ENCODE measurements at places on chromosomes 12 and 14. TPM values are rescaled to one million over a fixed set of nuclear protein-coding genes. Genes with fewer than 3 reads are reported as not detected.

- peaks cover 58% of the 10 kb centered on the region for H3K4me1 ChIP-seq
- no peaks in the 10 kb centered on the region for H3K27me3 ChIP-seq
- H3K4me3 ChIP-seq: peak overlapping the region; percentile 48
- no peaks in the 10 kb centered on the region for H3K36me3 ChIP-seq
These were observed 8.4 kb upstream of the INF2 start for GRCh38 chr14:104680806-104681688.

- peaks cover 6% of the 10 kb centered on the region for H3K36me3 ChIP-seq
- H3K4me1 ChIP-seq: peaks cover 24% of the 10 kb centered on the region
- no peak overlapping the region for H3K4me3 ChIP-seq
- no peaks in the 10 kb centered on the region for H3K27me3 ChIP-seq
- no peak for DNase-seq
- H3K27ac ChIP-seq: no peak overlapping the region
These were observed 29.1 kb downstream of the PAWR start for GRCh38 chr12:79661629-79662028.

- no peak for DNase-seq
- H3K27ac ChIP-seq: no peak overlapping the region
These were observed 324.0 kb upstream of the PDE3A start for GRCh38 chr12:20044351-20044750.

- no peak overlapping the region for H3K4me3 ChIP-seq
These were observed 311.6 kb upstream of the DIO3 start for GRCh38 chr14:101249676-101250036.

DNA sequence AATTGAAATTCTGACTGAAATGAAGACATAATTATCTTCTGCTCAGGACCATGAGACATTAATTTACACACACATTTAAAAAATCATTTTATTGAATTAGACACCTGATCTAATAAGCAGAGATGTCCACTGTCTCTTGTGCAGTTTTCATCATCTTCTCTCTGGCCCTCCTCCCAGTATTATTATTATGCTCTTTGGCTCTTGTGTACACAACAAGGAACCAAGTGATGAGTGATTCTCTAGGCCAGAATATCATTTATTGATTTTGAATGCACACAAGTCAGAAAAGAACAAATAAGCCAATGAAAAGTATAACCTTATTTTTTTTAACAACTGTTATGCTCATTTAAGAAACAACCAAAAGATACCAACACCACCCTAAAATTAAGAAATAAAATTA, 244.7 kb upstream of the KRR1 start:
- no peak overlapping the region for H3K4me3 ChIP-seq
- peaks cover 13% of the 10 kb centered on the region for H3K4me1 ChIP-seq

GRCh38 chr12:4771960-4772566, 51.9 kb downstream of the GALNT8 start:
- H3K4me1 ChIP-seq: no peaks in the 10 kb centered on the region
- H3K27me3 ChIP-seq: no peaks in the 10 kb centered on the region
- H3K27ac ChIP-seq: no peak overlapping the region

DNA sequence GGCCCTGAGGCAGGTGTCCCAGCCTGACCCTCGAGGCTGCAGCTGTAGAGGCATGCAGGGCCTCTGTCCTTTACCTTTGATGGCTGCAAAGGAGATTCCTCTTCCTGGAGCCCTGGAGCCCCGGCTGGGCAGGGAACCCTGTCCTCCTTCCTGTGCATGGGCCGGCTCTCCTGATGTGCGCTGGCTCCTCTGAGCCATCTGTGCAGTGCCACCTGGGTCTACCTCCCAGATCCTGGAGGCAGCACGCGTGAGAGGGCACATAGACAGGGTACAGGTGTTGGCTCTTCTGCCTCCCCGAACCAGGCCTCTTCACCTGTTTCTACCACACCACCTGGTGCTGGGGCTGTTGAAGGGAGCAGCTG, 115.1 kb downstream of the BEGAIN start:
- no peak overlapping the region for H3K4me3 ChIP-seq
- H3K36me3 ChIP-seq: no peaks in the 10 kb centered on the region
- no peaks in the 10 kb centered on the region for H3K4me1 ChIP-seq
- no peak for DNase-seq
- H3K27me3 ChIP-seq: no peaks in the 10 kb centered on the region

- H3K36me3 ChIP-seq: no peaks in the 10 kb centered on the region
- peaks cover 26% of the 10 kb centered on the region for H3K4me1 ChIP-seq
- no peak overlapping the region for H3K4me3 ChIP-seq
- H3K27ac ChIP-seq: no peak overlapping the region
- H3K27me3 ChIP-seq: no peaks in the 10 kb centered on the region
These were observed 288.7 kb upstream of the FLRT2 start for GRCh38 chr14:85241022-85241855.

DNA sequence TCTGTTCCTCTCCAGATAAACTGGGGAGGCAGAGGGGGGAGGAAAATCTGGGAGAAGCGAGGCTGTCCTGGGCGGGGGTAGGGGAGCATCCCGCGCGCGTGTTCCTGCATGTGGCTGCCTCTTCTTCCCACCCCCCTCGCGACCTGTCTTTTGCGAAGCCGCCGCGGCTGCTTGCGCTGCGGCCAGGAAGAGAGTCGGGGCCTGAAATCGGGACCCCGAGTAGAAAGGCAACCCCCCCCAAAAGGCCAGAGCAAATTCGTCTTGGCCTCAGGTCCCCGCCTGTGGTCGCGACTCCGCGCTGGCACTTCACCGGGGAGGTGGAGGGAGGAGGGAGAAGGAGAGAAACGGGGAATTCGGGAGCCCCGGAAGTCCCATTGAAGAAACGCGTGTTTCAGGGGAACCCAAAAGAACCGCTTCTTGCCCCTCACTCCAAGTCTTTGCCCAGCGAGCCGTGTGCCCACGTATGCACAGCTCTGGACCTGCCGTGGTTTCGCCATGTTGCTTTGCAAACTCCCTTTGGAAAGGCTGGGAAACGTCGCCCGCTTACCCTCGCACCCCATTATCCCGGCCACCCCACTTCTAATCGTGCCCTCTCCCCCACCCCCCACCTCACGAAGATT, 944 bp downstream of the CCND2 start:
- peak overlapping the region; percentile 94 for H3K27ac ChIP-seq
- H3K4me1 ChIP-seq: peaks cover 34% of the 10 kb centered on the region
- H3K36me3 ChIP-seq: peaks cover 33% of the 10 kb centered on the region
- peak overlapping the region; percentile 99 for H3K4me3 ChIP-seq

GRCh38 chr14:66717561-66718140, 209.7 kb downstream of the GPHN start:
- no peaks in the 10 kb centered on the region for H3K36me3 ChIP-seq
- H3K4me3 ChIP-seq: no peak overlapping the region
- peaks cover 7% of the 10 kb centered on the region for H3K4me1 ChIP-seq
- no peak for DNase-seq

GRCh38 chr12:108735855-108736254, 4.5 kb upstream of the CORO1C start:
- H3K27ac ChIP-seq: no peak overlapping the region
- no peak overlapping the region for H3K4me3 ChIP-seq

DNA sequence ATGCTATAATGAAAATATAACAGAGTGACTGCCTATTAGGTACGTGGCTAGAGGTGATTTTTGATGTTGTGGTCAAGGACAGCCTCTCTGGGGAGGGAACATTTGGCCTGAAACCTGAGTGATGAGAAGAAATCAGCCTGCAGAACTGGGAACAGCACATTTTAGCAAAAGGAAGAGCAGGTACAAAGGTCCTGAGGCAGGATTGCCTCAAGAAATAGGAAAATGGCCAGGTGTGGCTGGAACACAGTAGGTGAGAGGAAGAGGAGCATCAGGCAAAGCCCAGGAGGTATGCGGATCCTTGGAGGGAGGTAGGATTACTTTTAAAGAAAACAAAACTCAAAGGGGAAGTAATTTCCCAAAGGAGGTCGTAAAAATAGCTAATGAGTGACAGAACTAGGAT, 582.9 kb downstream of the MED13L start:
- H3K4me3 ChIP-seq: no peak overlapping the region
- no peak overlapping the region for H3K27ac ChIP-seq
- no peaks in the 10 kb centered on the region for H3K27me3 ChIP-seq
- no peaks in the 10 kb centered on the region for H3K4me1 ChIP-seq

- no peak overlapping the region for H3K4me3 ChIP-seq
- H3K27me3 ChIP-seq: no peaks in the 10 kb centered on the region
- peaks cover 6% of the 10 kb centered on the region for H3K36me3 ChIP-seq
- peaks cover 5% of the 10 kb centered on the region for H3K4me1 ChIP-seq
These were observed 298.1 kb upstream of the CLEC14A start for GRCh38 chr14:38554026-38554425.

DNA sequence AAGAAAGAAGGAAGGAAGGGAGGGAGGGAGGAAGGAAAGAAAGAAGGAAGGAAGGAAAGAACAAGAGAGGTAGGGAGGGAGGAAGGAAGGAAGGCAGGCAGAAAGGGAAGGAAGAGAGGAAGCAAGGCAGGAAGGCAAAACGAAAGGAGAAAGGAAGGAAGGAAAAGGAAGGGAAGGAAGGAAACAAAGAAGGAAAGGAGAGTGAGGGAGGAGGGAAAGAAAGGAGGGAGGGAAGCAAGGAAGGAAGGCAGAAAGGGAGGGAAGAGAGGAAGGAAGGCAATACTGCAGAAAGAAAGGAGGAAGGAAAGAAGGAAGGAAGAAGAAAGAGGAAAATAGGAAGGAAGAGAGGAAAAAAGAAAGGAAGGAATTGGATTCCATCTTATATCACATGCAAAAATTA, 1303.1 kb upstream of the TMEM132C start:
- no peaks in the 10 kb centered on the region for H3K4me1 ChIP-seq
- no peak overlapping the region for H3K27ac ChIP-seq
- H3K27me3 ChIP-seq: no peaks in the 10 kb centered on the region
- H3K4me3 ChIP-seq: no peak overlapping the region

DNA sequence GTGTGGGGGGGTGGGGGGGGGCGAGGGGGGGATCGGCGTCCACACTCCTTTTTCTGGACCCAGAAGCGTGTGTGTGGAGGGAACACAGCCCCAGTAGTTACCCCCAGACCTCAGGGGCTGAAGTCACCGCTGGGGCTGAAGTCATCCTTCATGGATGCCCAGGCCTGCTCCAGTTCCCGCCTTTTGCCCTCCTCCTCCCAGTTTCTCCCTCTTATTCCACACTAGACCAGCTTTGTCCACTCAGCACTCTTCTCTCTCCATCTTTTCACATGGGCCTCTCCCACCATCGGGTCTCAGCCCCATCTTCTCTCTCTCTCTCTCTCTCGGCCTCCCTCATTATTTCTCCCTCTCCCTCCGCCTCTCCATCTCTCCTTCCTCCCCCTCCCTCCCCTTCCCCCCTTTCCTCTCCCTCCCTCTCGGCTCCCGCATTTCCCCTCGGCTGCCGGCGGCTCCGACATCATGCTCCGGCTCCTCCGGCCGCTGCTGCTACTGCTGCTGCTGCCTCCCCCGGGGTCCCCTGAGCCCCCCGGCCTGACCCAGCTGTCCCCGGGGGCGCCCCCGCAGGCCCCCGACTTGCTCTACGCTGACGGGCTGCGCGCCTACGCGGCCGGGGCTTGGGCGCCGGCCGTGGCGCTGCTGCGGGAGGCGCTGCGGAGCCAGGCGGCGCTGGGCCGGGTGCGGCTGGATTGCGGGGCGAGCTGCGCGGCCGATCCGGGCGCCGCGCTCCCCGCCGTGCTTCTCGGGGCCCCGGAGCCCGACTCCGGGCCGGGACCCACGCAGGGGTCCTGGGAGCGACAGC, at the start of gene P3H3:
TSS of gene P3H3 (plus strand) at position 426 of the 799 bp plus-strand sequence. CDS start at position 460, 34 bp downstream.
- peak within 1 kb of the TSS; percentile 98 for H3K4me3 ChIP-seq
- H3K4me1 ChIP-seq: peaks cover 29% of the 10 kb centered on the region
- peaks cover 3% of the 10 kb centered on the region for H3K36me3 ChIP-seq
- peak; percentile 86 for DNase-seq

DNA sequence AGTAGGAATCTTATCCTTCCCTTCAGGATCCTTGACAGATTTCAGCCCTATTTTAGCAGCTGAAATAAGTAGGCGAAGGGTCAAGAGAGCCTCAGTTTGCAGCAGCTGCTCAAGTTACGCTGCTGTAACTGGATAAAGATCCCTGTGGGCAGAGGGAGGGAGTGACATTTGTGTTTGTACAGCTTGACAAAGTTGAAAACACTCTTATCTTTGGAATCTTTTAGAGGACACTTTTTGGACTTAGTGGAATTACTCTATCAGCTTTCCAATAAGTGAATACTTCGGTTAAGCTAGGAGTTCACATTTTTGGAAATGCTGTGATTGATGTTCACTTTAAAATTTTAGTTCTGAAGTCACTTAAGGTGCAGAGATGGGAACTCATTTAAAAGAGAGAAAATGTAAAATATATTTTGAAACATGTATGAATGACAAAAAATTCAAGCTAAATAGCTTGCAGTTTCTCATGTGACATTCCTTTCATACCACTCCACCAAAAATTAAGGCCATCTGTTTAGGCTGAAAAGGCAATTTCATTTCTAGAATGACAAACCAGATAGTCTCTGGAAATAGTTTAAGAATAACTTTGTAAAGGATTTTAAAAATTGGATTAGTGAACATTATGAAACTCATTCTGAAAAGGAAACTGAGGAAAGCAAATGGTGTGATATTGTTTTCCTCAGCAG, 55.2 kb downstream of the SLC38A4 start:
- peaks cover 12% of the 10 kb centered on the region for H3K4me1 ChIP-seq
- no peaks in the 10 kb centered on the region for H3K27me3 ChIP-seq
- peak; percentile 25 for DNase-seq
- H3K4me3 ChIP-seq: no peak overlapping the region

- no peak overlapping the region for H3K4me3 ChIP-seq
- no peaks in the 10 kb centered on the region for H3K27me3 ChIP-seq
- peaks cover 11% of the 10 kb centered on the region for H3K4me1 ChIP-seq
These were observed 329.0 kb downstream of the ZFP36L1 start for GRCh38 chr14:68463705-68464374.

DNA sequence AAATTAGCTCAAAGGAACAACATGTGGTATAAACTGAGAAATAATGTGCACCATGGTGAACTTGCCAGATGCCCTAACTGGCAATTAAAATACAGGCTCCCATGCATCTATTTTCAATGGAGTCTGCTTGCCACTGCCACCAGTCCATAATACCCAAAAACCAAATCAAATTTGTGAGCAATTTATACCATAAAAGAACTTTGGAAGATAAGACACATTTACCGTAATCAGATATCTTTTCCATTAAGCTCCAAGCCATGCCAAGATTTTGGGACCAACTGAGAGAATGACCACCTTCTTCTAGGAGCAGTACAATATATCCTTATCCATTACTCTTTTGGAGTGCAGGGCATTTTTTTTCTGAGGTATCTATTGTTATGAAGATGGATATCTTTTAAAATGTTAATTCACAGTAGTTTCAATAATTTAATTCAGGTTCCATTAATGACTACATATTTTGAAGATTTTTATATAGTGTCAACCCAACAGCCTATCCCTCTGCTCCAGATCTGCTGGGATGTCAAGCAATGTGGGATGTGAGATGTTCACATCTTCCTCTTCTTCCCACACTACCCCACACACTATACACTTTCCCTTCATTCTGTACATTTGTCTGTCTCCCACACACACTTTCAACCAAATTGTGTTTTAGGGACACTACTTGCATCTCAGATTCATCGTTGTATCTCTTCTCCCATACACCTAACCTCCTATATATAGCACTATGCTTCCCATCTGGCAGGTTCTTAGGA, 53.3 kb downstream of the KIF21A start:
- H3K4me1 ChIP-seq: peaks cover 54% of the 10 kb centered on the region
- H3K4me3 ChIP-seq: no peak overlapping the region
- no peak for DNase-seq
- H3K36me3 ChIP-seq: no peaks in the 10 kb centered on the region

AQP6 gene
- total RNA-seq: not detected

C12orf50 gene
- 0.03 TPM for total RNA-seq

FAM186B gene
- total RNA-seq: 0.38 TPM

SVOP gene
- 0.10 TPM for total RNA-seq

GLIPR1L2 gene
- not detected for total RNA-seq

SMIM41 gene
- 0.12 TPM for total RNA-seq

ADAM20 gene
- 2.1 TPM for total RNA-seq

C3AR1 gene
- not detected for total RNA-seq

KCNA1 gene
- 1.2 TPM for total RNA-seq

OAS2 gene
- not detected for total RNA-seq

Data from GM23338 (cell line).